ENCODE measurements at places on chromosomes 16 and 17. TPM values are rescaled to one million over a fixed set of nuclear protein-coding genes. Genes with fewer than 3 reads are reported as not detected.

The ADAMTS18 gene
- total RNA-seq = 47.5 TPM

The RAB26 gene
- total RNA-seq = 1.3 TPM

The MYH13 gene
- not detected for total RNA-seq

The LRRC37A gene
- total RNA-seq = 0.78 TPM

The PHKB gene
- total RNA-seq = 59.1 TPM

The ERBB2 gene
- 18.5 TPM for total RNA-seq

The TAT gene
- not detected for total RNA-seq

The CA5A gene
- total RNA-seq = not detected

The CYB561 gene
- total RNA-seq = 29.6 TPM

The PSMD12 gene
- 42.6 TPM for total RNA-seq

The MT4 gene
- not detected for total RNA-seq

The ANKRD40CL gene
- not detected for total RNA-seq

The VAC14 gene
- 46.0 TPM for total RNA-seq

The ACLY gene
- total RNA-seq = 286 TPM

The TMEM235 gene
- not detected for total RNA-seq

The KATNIP gene
- total RNA-seq = 19.3 TPM

Data from glomerular endothelial cell (primary cell).